Substantia nigra (tissue), 51 donors: ENCODE measurements at places on chromosomes 6 and 20.

DNA sequence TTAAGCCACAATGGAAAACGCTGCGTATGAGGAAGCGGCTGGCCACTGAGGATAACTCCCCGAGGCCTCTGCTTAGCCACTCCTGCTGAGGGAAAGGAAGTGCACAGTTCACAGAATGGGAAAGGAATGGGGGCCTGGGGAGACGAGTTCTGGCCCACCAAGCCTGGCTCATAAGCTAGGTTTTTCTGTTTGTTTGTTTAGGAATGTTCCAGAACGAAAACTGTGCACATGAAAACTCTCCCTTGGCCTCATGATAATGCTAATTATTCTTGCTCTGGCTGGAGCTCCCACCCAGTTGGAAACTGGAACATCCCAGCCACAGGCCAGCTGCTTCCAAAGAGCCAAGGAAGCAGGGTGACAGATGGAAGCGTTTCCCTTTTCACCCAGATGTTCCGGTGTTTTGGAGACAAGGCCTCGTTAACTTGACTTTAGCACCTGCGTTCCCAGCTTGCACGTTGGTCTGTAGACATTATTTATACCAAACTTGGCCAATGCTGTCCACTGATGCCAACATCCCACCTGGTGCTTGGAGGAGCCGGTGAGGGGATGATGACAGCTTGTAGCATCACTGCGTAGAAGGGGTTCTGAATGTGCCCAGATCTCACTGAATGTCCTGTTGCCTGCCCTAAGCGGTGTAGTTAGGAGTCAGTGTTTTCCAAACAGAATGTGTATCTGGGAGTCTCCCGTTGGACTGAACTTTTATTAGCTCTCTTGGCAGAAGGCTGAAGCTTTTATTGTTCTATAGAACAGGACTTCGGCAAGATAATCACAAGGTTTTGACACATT lies 34.5 kb downstream of the APCDD1L start:
- no peak for DNase-seq

GRCh38 chr6:111609028-111609820 lies 3.5 kb upstream of the TRAF3IP2 start:
- DNase-seq = no peak

- DNase-seq = no peak
Observed at GRCh38 chr6:43749461-43749860, 20.6 kb upstream of the VEGFA start.

GRCh38 chr6:31769684-31770371 lies 7.3 kb downstream of the VWA7 start:
- no peak for DNase-seq

GRCh38 chr6:80467408-80467807 lies 360.9 kb downstream of the BCKDHB start:
- no peak for DNase-seq

GRCh38 chr20:11158146-11158545 lies 484.3 kb upstream of the JAG1 start:
- no peak for DNase-seq

DNA sequence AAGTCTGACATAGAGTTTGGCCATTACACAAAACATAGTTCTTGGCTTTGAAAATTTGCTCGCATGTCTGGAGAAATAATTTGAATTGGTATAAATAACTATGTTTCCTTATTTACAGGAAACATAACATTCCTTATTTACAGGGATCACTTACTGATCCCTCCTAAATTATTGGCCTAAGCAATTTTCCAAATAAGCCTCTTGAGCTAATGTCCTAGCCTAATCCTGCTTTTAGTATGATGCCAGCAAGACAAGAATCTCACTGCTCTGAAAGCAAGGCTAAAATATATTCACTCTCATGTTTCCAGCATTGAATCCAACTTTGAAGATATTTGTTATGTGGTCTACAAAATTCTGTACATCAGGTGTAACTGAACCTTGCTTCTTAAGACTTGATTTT lies 4.1 kb upstream of the TBC1D32 start:
- no peak for DNase-seq

GRCh38 chr6:2684103-2684749 lies 66.5 kb downstream of the MYLK4 start:
- DNase-seq = no peak

- DNase-seq = no peak
Observed at GRCh38 chr6:24883618-24884017, 52.1 kb downstream of the RIPOR2 start.

GRCh38 chr20:6715401-6715941 lies 52.0 kb upstream of the BMP2 start:
- DNase-seq = no peak

GRCh38 chr6:158008864-158009113 lies 27.1 kb downstream of the SYNJ2 start:
- no peak for DNase-seq

- no peak for DNase-seq
Observed at GRCh38 chr6:153103319-153103655, 27.8 kb downstream of the RGS17 start.

DNA sequence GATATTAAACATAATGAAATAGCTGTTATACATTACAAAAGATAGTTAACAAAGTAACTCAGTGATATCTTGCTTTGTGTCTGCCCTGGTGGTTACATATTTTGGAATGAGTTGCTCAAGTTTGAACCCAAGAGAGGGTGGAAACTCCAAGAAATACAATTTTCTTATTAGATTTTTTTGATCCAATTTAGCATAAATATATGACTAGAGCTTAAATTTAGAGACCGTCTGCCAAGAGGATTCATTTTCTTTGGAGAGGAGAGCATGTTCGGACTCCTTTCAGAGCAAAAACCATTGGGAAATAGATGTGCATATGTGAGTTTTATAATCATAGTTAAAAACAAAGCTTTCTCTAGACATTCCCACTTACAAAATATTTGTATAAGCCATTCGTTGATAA lies 353.4 kb downstream of the EPM2A start:
- DNase-seq = no peak

- DNase-seq = no peak
Observed at GRCh38 chr20:10504994-10505730, 70.1 kb downstream of the SLX4IP start.
